ENCODE measurements at places on chromosomes 2 and 18.
A peak's percentile ranks its signal among the peaks of the same experiment; 100 is the strongest.

DNA sequence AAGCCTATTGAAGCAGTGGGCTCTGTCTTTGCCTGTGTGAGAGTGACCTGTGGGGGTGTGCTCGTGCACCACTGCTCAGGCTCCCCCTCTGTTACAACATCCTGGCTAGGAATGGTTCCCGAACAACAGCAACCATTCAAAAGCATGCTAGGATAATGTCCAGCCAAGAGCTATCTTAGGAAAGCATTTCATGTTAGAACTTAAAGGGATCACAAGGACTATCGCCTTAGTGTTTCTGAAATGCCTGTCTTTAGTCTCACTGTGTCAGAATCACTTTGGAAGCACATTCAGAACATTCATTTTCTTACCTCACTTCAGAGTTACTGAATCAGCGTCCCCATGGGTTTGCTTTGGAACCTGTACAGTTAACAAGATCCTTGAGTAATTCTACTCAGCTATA, 134.9 kb upstream of the DSEL start:
- DNase-seq: no peak

DNA sequence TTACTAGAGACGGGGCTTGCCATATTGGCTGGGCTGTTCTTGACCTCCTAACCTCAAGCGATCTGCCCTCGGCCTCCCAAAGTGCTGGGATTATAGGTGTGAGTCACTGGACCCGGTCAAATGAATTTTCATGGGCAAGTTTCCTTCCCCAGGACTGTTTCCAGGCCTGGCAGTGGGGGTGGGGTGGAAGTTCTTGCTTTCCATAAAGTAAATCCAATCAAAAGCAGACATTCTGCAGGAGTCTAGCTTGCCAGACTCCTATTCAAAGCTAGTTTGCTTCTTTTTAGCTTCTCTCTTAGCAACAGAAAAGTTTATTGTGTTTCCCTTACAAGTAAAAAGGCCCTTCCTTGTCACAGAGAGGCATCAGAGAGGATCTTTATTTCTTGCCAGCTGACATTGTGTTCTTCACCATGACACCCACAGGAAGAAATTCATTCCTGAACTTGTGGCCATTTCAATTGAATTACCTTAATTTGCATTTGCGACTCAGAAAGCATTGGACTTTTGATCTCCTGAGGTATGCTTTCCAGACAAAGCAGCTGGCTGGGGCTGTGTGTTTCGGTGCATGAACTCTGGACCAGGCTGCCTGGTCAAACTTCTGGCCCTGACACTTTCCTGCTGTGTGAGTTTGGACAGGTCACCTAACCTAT, 37.9 kb downstream of the LYPD1 start:
- no peak for DNase-seq

GRCh38 chr2:191686066-191686465, 8.1 kb downstream of the NABP1 start:
- no peak for DNase-seq

DNA sequence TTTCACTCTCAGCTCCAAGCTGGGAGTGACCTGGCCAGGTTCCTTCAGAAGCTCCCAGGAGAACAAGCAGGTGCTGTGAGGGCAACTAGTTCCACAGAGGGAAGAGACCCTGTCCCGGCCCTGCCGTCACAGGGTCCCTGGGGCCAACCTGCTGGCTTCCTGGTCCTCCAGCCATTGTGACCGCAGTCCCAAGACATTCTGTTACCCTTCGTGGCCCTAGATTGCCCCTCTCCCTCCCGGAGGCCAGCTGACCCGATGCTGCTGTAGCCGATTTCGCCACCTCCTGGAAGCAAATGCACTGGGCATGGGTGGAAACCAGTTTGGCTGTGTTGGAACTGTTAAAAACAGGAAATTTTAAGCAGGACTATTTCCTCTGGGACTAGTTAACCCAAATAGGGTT, 55.4 kb downstream of the EPAS1 start:
- no peak for DNase-seq

GRCh38 chr2:19887510-19887909, 14.3 kb downstream of the TTC32 start:
- no peak for DNase-seq

DNA sequence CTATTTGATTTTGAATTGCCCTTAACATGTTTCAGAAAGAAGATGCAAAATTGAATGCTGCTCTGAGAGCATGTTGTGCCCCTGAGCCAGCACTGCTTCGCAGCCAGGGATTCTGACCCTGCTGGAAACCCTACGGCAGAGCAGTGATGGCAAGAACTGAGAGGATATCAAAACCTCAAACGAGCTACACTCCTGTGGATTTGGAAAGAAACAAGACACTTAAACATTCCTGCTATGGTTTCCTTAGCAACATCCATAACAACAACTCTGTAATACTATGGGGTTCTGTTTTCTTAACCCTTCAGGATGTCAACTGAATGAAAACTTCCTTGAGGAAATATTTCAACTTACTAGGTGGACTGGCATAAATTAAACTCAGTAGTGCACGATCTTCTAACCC, 649.1 kb downstream of the NYAP2 start:
- DNase-seq: no peak

- no peak for DNase-seq
These were observed 458 bp downstream of the HYCC2 start for GRCh38 chr2:201070948-201071478.

- DNase-seq: no peak
These were observed 1.7 kb downstream of the ALLC start for GRCh38 chr2:3659447-3660432.

GRCh38 chr18:51195451-51196117, 1.9 kb downstream of the MEX3C start:
- peak; percentile 63 for DNase-seq

DNA sequence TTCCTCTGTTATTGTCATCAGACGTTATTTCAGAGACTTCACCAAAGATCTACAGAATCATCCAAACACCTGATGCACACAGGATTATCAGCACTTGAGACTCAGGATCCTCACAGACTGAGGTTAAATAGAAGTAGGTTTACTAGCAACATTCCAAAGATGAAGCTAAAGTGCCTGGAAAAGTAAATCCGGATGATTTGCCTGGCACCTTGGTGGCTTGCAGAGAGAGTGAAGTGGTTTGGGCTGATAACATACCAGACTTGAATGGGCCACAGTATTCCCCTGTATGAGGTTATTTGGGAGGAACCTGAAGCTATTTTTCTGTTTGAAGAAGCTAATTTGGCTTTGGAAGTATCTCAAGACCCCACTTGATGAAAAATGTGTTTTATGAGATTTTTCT, 51.0 kb downstream of the OXER1 start:
- DNase-seq: no peak

GRCh38 chr18:49855711-49856415, 42.5 kb upstream of the ACAA2 start:
- DNase-seq: no peak

DNA sequence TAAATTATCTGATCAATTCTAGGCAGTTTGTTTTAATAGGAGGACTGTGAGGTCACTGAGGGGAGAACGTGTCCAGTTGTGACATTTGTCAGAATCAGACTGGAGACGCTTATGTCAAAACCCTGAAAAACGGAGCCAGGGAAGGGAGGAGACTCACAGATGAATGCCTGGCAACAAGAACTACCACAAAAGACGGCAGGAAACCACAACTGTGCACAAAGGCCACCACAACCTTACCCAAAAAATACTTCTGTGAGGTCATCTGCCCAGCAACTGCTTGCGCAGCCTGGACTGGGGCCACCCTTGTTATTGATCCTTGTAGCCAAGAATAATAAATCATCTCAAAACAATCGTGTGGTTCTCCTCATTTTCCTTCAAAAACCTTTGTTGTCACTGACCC, 173.0 kb upstream of the ALKAL2 start:
- peak; percentile 75 for DNase-seq

DNA sequence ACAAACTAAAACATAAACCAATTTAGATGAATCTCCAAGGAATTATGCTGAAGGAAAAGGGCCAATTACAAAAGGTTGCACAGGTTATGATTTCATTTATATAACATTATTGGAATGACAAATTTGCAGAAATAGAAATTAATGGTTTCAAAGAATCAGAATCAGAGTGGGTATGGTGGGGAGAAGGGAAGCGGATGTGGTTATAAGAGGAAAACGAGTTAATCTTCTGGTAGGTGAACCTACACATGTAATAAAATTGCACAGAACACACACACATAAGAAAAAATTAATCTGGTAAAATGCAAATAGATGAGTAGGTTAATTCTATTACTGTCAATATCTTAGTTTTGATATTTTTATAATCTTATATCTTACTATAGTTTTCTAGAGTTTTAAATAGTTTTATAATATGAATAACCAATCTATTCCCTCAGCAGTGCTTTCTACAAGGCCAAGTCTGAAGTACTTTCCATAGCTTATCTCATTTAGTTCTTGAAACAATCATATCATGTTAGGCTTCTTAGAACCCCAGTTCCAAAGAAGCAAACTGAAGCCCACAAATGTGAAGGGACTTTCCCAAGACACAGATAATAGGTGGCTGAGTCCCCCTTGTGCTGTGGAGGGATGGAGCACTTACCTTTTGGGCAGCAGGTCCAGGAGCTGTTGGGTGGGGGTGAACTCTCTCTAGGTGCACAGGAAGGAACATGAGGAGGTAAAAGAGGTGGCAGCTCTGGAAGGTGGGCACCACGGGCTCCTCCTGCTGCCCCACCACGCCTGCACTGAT, 31.5 kb downstream of the ZNF519 start:
- DNase-seq: no peak

DNA sequence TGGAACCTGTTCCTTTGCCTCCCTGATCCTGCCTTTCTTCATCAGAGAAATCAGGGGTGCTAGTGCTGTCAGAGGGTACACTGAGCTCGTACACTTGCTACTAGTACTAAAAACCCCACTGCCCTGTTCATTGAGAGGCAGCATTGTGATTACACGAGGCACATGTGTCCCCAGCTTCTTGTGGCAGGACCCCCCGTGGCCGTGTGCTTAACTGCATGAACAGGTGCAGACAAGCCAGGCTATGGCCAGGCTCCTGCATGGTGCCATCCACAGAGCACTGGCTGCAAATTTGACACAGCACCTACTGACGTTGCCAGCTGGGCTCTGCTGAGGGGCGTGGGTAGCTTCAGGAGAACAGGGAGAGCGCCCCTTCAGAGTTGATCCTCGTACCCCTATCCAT, 248.4 kb downstream of the GLI2 start:
- DNase-seq: no peak

DNA sequence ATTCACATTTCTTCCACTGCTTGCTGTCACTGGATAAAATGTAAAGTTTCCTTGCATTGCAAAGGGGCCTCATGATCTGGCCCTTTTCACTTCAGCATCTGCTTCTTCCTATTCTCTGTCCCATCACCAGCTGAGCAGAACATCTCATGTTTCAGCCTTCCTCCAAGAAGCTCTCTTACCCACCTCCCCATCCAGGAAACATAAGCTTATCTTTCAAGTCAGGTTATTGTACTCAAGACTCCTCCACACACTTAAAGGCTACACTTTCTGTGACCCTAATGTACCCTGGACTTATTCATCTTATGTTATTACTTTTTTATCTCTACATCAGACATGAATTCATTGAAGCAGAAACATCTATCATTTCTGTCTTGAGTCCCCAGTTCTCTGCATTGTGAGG, 230.5 kb downstream of the PMAIP1 start:
- no peak for DNase-seq

- DNase-seq: no peak
These were observed 239.1 kb downstream of the TGIF1 start for GRCh38 chr18:3689091-3689490.

DNA sequence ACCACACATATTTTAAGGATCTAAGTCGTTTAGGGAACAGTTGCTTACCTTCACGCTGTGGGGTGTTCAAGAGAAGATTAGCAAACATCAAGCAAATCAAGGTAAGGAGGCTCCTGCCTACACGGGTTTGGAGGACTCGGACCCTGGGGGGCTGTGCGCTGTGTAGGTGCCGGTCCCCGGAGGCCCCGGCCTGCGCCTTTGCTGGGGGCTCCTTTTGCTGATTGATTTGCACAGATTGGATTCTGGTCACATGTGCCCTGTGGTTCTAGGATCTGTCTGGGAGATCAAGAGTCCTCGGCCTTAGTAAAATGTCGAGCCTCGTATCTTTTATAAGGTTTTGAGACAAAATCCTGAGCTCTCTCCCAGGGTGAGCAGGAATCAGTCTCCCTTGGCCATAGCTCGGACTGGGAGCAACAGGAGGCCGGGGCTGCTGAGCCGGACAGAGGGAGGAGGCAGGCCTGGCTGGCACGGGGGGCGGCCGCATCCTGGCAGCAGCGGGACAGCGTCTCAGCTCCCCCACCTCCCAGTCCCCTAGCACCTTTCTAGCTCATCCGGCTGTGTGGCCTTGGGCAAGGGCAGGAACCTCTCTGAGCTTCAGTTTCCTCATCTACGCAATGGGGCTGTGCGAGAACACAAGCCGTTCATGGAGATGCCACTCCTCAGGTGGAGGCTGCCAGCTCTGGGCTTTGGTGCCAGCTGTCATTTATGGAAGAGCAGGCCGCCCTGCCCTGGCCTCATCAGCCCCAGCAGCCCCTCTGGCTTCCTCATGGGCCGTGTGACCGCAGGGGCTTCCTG, 147.2 kb downstream of the MBP start:
- no peak for DNase-seq

GRCh38 chr2:237294460-237294859, 119.5 kb downstream of the COL6A3 start:
- DNase-seq: no peak

GRCh38 chr2:17536416-17536815, 4.1 kb upstream of the VSNL1 start:
- no peak for DNase-seq

- DNase-seq: no peak
These were observed 35.8 kb upstream of the METTL21A start for GRCh38 chr2:207660994-207661393.

GRCh38 chr2:218255446-218255845, 5.4 kb upstream of the GPBAR1 start:
- DNase-seq: no peak

GRCh38 chr18:13159579-13159978, 59.0 kb upstream of the LDLRAD4 start:
- DNase-seq: peak; percentile 65

All from activated CD8-positive, alpha-beta T cell treated with anti-CD3 and anti-CD28 coated beads, Interleukin-2, amount 10 ng/mL, durations not matched to agents 7 days and 5 days (primary cell).